ENCODE measurements at places on chromosomes 1 and 21. TPM values are rescaled to one million over a fixed set of nuclear protein-coding genes. Genes with fewer than 3 reads are reported as not detected.

The LMOD1 gene
- 24.2 TPM for total RNA-seq

The ATF3 gene
- 25.8 TPM for total RNA-seq

The C1orf141 gene
- 2.2 TPM for total RNA-seq

The OR6K3 gene
- total RNA-seq, result 2.2 TPM

The GPR25 gene
- total RNA-seq, result 0.62 TPM

The FBXO2 gene
- total RNA-seq, result 13.4 TPM

The TTLL10 gene
- 6.6 TPM for total RNA-seq

The OR6N1 gene
- 2.3 TPM for total RNA-seq

The ZBTB7B gene
- total RNA-seq, result 72.0 TPM

The SIK1 gene
- total RNA-seq, result 30.1 TPM

The ZNF697 gene
- 8.7 TPM for total RNA-seq

The ATG4C gene
- 14.0 TPM for total RNA-seq

The SPRR3 gene
- total RNA-seq, result not detected

The TADA1 gene
- 9.6 TPM for total RNA-seq

The LCE2A gene
- not detected for total RNA-seq

The RPS6KC1 gene
- 18.7 TPM for total RNA-seq

The PDPN gene
- total RNA-seq, result 33.3 TPM

The C1QB gene
- 1,524 TPM for total RNA-seq

The TCHH gene
- total RNA-seq, result 0.15 TPM

The MPL gene
- 0.65 TPM for total RNA-seq

The KRTAP19-3 gene
- not detected for total RNA-seq

The METTL25B gene
- total RNA-seq, result 41.0 TPM

The SPRR1B gene
- not detected for total RNA-seq

The HTR6 gene
- not detected for total RNA-seq

The KRTAP11-1 gene
- total RNA-seq, result not detected

The SMIM1 gene
- 8.5 TPM for total RNA-seq

The MTARC2 gene
- 56.6 TPM for total RNA-seq

The PPIAL4G gene
- total RNA-seq, result not detected

The CYYR1 gene
- 28.1 TPM for total RNA-seq

The OPRD1 gene
- total RNA-seq, result not detected

The KRTAP7-1 gene
- total RNA-seq, result not detected

The MROH7 gene
- total RNA-seq, result 2.1 TPM

The OR10Z1 gene
- not detected for total RNA-seq

The LIN28A gene
- total RNA-seq, result not detected

The LYPLAL1 gene
- total RNA-seq, result 41.6 TPM

The TGFB2 gene
- total RNA-seq, result 10.2 TPM

The C1orf210 gene
- 19.1 TPM for total RNA-seq

The MFAP2 gene
- total RNA-seq, result 11.9 TPM

The A3GALT2 gene
- total RNA-seq, result not detected

The ITLN2 gene
- 30.7 TPM for total RNA-seq

The CNKSR1 gene
- 25.0 TPM for total RNA-seq

The F5 gene
- 4.2 TPM for total RNA-seq

The TFF3 gene
- total RNA-seq, result 19.0 TPM

The DNALI1 gene
- total RNA-seq, result 28.1 TPM

The FCGR1A gene
- total RNA-seq, result 65.3 TPM

The LYPD8 gene
- total RNA-seq, result not detected

Measured in lower lobe of right lung (tissue), 2 donors.